ENCODE measurements at places on chromosomes 11 and 22. TPM values are rescaled to one million over a fixed set of nuclear protein-coding genes. Genes with fewer than 3 reads are reported as not detected.

Gene SEC14L6
- 0.03 TPM for total RNA-seq

Gene NXPE4
- not detected for total RNA-seq

Gene NTM
- 15.8 TPM for total RNA-seq

Gene CHADL
- not detected for total RNA-seq

Gene TRIM29
- not detected for total RNA-seq

Gene ST14
- total RNA-seq = not detected

Gene CARD10
- total RNA-seq = 24.0 TPM

Gene OR8G5
- not detected for total RNA-seq

Gene SLCO2B1
- 0.51 TPM for total RNA-seq

Gene UBE2L3
- 69.3 TPM for total RNA-seq

Gene SLC29A2
- 0.48 TPM for total RNA-seq

Gene JAM3
- total RNA-seq = 53.9 TPM

Gene OR52E2
- not detected for total RNA-seq

Gene BBOX1
- not detected for total RNA-seq

Gene TRPM5
- total RNA-seq = not detected

Gene C22orf23
- total RNA-seq = 3.4 TPM

Gene FXYD2
- not detected for total RNA-seq

Gene CCDC82
- 13.6 TPM for total RNA-seq

Gene RAG1
- total RNA-seq = 0.18 TPM

Gene OOSP3
- total RNA-seq = not detected

Gene OR5A1
- not detected for total RNA-seq

Gene CALCB
- total RNA-seq = not detected

Gene NOX4
- 6.8 TPM for total RNA-seq

Gene TSGA10IP
- not detected for total RNA-seq

Gene C11orf91
- total RNA-seq = not detected

Gene OR52E5
- not detected for total RNA-seq

Gene OR51A2
- not detected for total RNA-seq

Measured in Daoy (cell line).